Activated CD8-positive, alpha-beta memory T cell treated with anti-CD3 and anti-CD28 coated beads, Interleukin-2, amount 50 U/mL, for 48 hours (primary cell): ENCODE measurements at places on chromosomes 1 and 21.

DNA sequence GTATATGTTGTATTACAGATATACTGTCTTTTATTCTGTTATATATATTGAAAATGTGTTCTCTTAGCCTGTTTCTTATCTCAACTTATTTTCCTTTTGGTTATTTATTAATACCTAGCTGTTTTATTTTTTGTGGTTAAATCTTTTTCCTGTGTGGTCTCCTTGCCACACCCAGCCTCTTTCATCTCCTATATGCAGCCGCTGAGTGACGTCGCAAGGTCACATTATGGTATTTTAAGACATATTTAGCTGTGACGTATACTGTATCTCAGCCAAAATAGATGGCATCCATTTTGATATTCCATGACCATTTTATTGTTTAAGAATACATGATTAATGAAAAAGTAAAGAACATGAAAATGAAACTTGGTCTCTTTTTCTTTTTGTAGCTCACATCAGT lies 29.1 kb downstream of the CENPF start:
- no peak for DNase-seq

GRCh38 chr1:55578646-55579045 lies 363.5 kb upstream of the USP24 start:
- no peak for DNase-seq

- DNase-seq, result no peak
Measured at GRCh38 chr1:7856345-7856744, 3.5 kb upstream of the UTS2 start.

DNA sequence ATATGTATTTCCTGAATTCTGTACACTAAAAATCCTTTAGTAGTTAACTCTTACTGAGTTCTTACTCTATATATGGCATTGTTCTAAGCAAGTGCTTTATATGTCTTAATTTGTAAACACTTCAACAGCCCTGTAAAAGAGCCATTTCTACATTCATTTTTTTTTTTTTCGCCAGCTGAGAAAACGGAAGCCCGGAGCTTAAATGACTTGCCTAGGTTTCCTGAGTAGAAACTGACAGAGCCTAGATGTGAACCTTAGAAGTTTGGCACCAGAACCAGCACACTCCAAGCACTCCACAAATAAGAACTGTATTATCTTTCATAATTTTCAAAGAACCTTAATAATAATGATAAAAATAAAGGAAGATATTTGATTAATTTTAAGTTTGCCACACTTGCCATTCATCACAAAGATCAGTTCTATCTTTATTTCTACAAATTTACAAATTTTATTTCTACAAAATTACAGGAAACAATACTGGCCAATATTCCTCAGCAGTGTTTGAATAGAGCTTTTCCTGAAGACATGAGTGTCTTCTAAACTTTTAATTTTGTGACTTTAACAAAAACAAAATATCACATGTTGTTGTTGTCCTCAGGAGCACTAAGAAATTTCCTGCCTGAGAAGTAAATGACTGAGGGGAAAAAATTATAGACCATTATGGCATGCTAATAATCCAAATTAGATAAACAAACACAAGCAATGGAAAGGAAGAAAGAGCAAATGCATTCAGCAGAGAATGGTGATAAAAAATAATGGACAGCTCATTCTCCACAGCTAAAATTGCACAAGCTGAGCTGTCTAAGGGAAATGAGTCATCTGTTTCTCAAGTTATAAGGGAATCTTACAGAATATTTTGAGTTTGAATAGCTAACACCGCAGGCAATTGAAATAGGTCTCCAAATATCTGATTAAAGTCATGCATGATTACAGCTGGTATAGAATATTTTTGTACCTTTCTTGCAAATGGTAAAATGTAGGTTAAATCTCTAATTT lies 71.2 kb downstream of the DPYD start:
- DNase-seq, result no peak

DNA sequence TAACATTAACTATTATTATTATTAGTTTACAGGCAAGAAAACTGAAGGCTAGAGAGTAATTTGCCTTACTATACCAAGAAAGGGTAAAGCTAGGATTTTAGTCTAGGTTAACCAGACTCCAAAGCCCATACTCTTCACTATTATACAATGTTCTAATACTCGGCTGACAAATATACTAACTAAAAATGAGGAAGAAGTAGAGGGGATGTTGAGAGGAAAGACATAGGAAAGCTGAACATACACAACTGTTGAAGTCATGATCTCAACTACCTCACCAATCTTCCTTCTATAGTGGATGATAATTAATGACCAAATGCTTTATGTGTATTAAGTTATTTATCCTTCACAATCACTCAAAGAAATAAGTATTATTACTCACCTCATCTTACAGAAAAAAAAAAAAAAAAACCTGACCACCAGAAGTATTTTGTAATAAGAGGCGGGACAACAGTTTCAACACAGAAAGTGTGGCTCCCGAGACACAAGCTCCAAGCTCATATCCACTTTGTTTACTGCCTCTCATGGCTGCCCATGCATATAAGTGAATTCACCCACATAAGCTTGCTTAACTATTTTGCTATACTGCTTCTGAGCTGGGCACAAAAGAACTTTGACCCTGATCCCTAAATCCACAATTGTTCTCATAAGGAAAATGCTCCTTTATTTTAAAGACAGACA lies 78.0 kb downstream of the USP1 start:
- no peak for DNase-seq

- DNase-seq, result no peak
Measured at GRCh38 chr1:233714631-233715217, 100.8 kb downstream of the KCNK1 start.

- no peak for DNase-seq
Measured at GRCh38 chr1:171257607-171258076, 9.3 kb downstream of the FMO1 start.

GRCh38 chr1:16235944-16236510 lies 956 bp downstream of the CPLANE2 start:
- no peak for DNase-seq

DNA sequence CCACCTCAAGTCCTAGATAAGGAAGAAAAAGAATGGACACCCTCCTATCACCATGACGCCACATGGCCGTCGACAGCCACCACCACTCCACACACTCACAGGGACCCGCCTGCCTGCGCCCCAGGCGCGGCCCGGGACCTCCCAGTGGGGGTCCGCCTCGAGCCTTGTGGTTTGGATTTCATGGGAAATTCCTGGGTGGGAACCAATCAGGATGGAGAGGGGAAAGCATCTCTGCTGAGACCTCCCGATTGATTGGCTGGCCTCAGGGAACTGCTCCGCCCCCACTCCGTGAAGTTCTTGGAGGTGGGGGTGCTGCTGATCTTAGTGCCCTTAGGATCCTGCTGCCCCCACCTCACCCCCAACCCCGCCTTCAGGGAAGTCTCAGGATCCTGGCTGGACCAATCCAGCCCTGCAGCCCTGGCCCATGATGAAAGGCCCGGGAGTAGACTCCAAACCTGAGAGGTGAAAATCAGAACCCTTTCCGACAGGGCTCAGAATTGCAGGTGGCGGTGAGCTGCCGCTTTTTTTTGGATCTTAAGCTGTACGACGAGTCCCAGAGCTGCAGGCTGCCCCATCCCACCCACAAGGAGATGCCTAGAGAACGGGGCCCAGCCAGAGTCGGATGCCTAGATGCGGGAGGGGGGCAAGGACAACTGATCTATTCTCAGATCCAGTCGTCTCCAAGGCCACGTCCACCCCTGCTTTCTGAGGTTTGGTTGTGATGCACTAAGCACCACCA lies 29.0 kb upstream of the TMEM51 start:
- no peak for DNase-seq
